ENCODE measurements at places on chromosomes 7 and 10. TPM values are rescaled to one million over a fixed set of nuclear protein-coding genes. Genes with fewer than 3 reads are reported as not detected.

DNA sequence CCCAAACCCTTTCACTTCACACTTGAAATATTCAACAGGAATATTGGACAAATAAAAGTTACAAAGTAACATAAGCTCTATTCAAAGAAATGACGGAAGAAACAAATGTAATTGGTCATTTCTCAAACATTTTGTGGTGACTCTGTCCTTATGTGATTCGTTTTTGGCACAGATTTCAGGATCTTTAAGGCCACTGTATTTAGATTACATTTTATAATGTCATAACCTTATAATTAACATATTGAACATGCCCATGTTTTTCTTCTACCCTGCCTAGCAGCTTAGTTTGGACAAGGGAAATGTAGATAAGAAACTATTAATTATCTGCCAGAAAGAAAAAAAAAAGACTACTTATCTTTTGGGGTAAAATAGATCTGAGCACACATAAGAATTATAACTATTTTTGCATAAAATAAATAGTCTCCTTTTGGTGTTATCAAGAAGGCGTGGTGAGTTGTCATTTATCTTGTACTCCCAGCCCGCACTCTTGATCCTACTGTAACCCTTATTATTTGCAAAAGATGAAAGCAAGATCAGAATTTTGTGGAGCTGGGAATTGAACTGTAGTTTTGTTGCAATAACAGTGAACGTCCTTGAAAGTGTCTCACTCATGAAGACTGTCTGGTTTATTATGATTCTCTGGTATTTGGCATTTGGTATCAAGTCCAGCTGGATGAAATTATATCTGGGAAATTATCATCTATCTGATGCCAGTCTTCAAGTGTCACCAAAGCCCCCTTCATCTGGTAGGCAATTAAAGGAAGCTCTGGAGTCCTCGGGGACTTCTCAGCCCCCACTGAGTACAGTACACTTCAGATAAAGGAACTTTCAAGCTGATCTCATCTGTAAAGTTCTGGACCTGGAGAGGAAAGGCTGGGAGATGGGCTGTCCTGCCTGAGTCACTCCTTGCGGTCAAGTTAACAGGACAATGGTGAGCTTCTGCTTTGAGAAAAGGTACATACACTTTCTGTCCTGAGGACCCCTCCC lies 175.7 kb upstream of the INHBA start:
- H3K27me3 ChIP-seq, result no peaks in the 10 kb centered on the region
- H3K4me1 ChIP-seq, result no peaks in the 10 kb centered on the region
- no peak for DNase-seq
- H3K36me3 ChIP-seq, result no peaks in the 10 kb centered on the region
- no peak overlapping the region for H3K27ac ChIP-seq

DNA sequence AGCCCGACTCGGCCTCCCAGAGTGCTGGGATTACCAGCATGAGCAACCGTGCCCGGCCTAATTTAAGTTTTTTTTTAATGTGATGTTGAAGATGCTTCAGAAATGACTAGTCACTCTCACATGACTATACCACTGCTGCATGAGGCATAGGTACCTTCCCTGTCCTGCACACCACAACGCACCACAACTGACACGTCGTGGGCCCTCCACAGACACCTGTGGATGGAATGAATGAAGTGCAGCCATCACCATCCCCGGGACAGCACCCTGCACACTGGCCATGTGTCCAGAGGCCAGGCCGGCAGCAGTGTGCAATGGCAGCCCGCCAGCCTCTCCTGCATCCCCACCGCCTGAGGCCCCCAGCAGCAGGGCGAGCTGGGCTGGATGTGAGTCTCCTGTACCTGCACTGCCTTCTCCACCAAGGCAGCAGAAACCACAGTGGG lies 55.1 kb downstream of the VOPP1 start:
- peaks cover 10% of the 10 kb centered on the region for H3K36me3 ChIP-seq
- H3K27ac ChIP-seq, result no peak overlapping the region
- DNase-seq, result no peak
- H3K27me3 ChIP-seq, result no peaks in the 10 kb centered on the region
- H3K4me1 ChIP-seq, result no peaks in the 10 kb centered on the region

GRCh38 chr7:50436133-50436806 lies 13.9 kb downstream of the FIGNL1 start:
- H3K4me1 ChIP-seq, result no peaks in the 10 kb centered on the region
- H3K36me3 ChIP-seq, result no peaks in the 10 kb centered on the region
- H3K27ac ChIP-seq, result no peak overlapping the region
- DNase-seq, result no peak
- H3K27me3 ChIP-seq, result no peaks in the 10 kb centered on the region

- no peak overlapping the region for H3K4me3 ChIP-seq
- H3K4me1 ChIP-seq, result peaks cover 7% of the 10 kb centered on the region
- no peak for DNase-seq
- no peaks in the 10 kb centered on the region for H3K27me3 ChIP-seq
- H3K36me3 ChIP-seq, result no peaks in the 10 kb centered on the region
Measured at GRCh38 chr10:76557366-76557765, 1080.2 kb downstream of the KCNMA1 start.

GRCh38 chr7:131787101-131787500 lies 230.7 kb upstream of the PODXL start:
- no peaks in the 10 kb centered on the region for H3K36me3 ChIP-seq
- H3K4me3 ChIP-seq, result no peak overlapping the region
- DNase-seq, result no peak
- H3K27me3 ChIP-seq, result no peaks in the 10 kb centered on the region
- H3K27ac ChIP-seq, result no peak overlapping the region

GRCh38 chr10:78856421-78856820 lies 212.3 kb upstream of the ZMIZ1 start:
- H3K36me3 ChIP-seq, result no peaks in the 10 kb centered on the region
- peaks cover 3% of the 10 kb centered on the region for H3K4me1 ChIP-seq
- DNase-seq, result peak; percentile 84
- H3K27ac ChIP-seq, result peak overlapping the region; percentile 24
- no peaks in the 10 kb centered on the region for H3K27me3 ChIP-seq

DNA sequence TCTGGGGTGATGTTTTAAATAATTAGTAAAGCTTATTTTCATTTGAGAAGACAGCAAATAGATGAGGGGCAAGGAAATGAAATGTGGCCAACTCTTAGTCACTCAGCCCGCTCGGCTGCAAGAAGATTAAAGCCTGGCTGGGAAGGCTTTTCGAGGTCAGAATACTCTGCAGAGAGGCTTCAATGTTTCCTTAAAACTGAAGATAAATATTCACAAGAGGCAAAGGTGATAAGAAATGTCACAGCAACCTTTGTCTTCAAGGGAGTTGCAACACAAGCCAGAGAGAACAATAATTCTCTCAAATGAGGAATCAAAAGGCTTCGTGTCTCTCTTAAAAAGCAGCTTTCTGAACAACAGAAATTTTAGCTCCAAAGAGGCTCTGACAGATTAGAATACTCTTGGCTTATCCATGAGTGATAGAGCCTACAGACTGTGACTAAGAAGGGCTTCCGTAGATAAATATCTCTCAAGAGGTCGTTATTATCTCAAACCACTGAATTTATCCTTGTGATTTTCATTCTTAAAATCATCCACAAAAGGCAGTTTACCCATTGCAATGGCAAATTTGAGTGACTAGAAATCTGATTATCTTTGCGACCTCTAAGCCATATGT lies 92.5 kb downstream of the KLF6 start:
- no peak for DNase-seq
- H3K27ac ChIP-seq, result no peak overlapping the region
- no peak overlapping the region for H3K4me3 ChIP-seq

- H3K36me3 ChIP-seq, result no peaks in the 10 kb centered on the region
- peak overlapping the region; percentile 11 for H3K27ac ChIP-seq
- H3K4me3 ChIP-seq, result no peak overlapping the region
- peaks cover 13% of the 10 kb centered on the region for H3K4me1 ChIP-seq
Measured at GRCh38 chr10:72612203-72612826, 13.6 kb downstream of the MICU1 start.

- no peak overlapping the region for H3K4me3 ChIP-seq
- no peaks in the 10 kb centered on the region for H3K4me1 ChIP-seq
- no peaks in the 10 kb centered on the region for H3K36me3 ChIP-seq
- H3K27ac ChIP-seq, result no peak overlapping the region
- no peaks in the 10 kb centered on the region for H3K27me3 ChIP-seq
Measured at GRCh38 chr7:34747867-34748727, 90.1 kb downstream of the NPSR1 start.

- no peak overlapping the region for H3K4me3 ChIP-seq
- peaks cover 13% of the 10 kb centered on the region for H3K4me1 ChIP-seq
- no peaks in the 10 kb centered on the region for H3K36me3 ChIP-seq
- H3K27me3 ChIP-seq, result no peaks in the 10 kb centered on the region
- no peak for DNase-seq
Measured at GRCh38 chr10:114259824-114260223, 20.8 kb downstream of the VWA2 start.

- DNase-seq, result no peak
- H3K27me3 ChIP-seq, result no peaks in the 10 kb centered on the region
- H3K27ac ChIP-seq, result no peak overlapping the region
- no peaks in the 10 kb centered on the region for H3K4me1 ChIP-seq
- no peaks in the 10 kb centered on the region for H3K36me3 ChIP-seq
Measured at GRCh38 chr7:158229945-158230344, 357.7 kb downstream of the PTPRN2 start.

GRCh38 chr7:2488681-2489080 lies 12.5 kb upstream of the GRIFIN start:
- peaks cover 3% of the 10 kb centered on the region for H3K4me1 ChIP-seq
- no peaks in the 10 kb centered on the region for H3K27me3 ChIP-seq
- no peaks in the 10 kb centered on the region for H3K36me3 ChIP-seq

DNA sequence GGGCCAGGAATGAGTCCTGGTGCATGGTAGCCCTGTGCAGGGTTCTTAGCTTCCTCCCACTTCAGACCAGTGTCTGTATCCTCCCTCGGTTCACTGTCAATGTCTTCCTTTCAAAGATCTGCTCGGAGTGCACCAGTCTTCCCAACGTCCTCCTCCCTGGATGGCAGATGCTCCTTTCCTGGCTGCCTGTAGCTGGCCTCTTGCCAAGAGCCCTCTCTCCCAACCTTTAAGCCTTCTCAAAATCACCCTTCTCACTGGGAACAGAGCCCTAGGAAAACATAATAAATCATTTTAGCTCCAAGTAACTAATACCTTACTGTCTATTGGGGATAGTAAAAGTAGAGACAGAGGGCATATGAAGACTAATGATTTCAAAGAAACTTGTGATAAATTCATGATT lies 490.6 kb downstream of the CCSER2 start:
- H3K4me3 ChIP-seq, result no peak overlapping the region
- H3K4me1 ChIP-seq, result no peaks in the 10 kb centered on the region
- H3K36me3 ChIP-seq, result no peaks in the 10 kb centered on the region
- no peak overlapping the region for H3K27ac ChIP-seq
- H3K27me3 ChIP-seq, result no peaks in the 10 kb centered on the region

DNA sequence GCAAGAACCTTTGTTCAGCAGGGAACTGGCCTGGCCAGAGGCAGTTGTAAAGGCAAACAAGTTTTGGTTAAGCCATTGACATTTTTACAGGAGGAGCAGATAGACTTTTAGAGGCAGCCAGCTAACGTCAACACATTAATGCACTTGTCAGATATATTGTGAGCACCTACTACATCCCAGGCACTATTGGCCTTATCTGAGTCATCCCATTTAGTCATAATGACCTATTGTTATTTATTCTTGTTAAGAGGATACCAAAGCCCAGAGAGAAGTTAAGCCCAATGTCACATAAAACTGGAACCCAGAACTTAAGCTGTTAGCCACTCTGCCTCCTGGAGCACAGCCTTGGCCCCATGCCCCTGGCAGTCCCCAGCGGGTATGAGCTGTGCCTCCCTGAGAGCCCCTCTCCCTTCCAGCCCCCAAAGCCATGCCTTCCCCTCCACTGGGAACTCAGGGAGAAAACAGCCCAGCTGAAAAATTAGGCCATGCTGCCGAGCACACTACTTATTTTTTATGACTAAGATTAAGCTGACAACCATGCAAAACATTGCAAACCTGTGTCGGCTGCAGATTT lies 32.7 kb upstream of the TRIM8 start:
- no peaks in the 10 kb centered on the region for H3K27me3 ChIP-seq
- no peak for DNase-seq
- H3K4me1 ChIP-seq, result no peaks in the 10 kb centered on the region
- H3K4me3 ChIP-seq, result no peak overlapping the region
- H3K27ac ChIP-seq, result no peak overlapping the region

- H3K4me3 ChIP-seq, result no peak overlapping the region
- no peaks in the 10 kb centered on the region for H3K36me3 ChIP-seq
- no peak overlapping the region for H3K27ac ChIP-seq
- H3K27me3 ChIP-seq, result no peaks in the 10 kb centered on the region
- no peaks in the 10 kb centered on the region for H3K4me1 ChIP-seq
- peak; percentile 59 for DNase-seq
Measured at GRCh38 chr10:69814251-69814650, 12.5 kb downstream of the COL13A1 start.

GRCh38 chr7:82694022-82694421 lies 250.4 kb upstream of the CACNA2D1 start:
- H3K27me3 ChIP-seq, result no peaks in the 10 kb centered on the region
- no peak overlapping the region for H3K4me3 ChIP-seq
- DNase-seq, result no peak
- no peaks in the 10 kb centered on the region for H3K4me1 ChIP-seq

GRCh38 chr10:77512219-77512578 lies 125.4 kb downstream of the KCNMA1 start:
- no peaks in the 10 kb centered on the region for H3K27me3 ChIP-seq

DNA sequence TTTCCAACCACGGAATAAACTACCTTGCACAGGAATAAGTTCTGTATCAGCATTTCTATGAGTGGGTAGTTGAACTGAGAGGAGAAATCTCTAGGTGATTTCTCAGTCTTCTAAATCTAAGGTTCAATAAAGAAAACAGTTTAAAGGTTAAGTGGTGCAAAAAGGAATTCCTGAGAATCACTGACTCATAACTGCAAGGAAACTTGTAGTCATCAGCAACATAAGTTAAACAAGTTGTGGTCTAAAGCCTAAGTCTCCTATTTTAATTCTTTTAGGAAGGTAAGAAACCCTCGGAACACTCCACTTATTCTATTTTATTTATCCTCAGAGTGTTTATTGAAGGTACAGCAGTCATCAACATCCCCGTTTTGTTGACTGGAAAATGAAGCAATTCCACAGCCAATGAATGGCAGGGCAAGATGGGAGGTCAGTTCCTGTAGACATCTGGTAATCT lies 92.4 kb upstream of the PIK3CG start:
- DNase-seq, result no peak
- peaks cover 10% of the 10 kb centered on the region for H3K4me1 ChIP-seq
- H3K27ac ChIP-seq, result peak overlapping the region; percentile 91
- no peaks in the 10 kb centered on the region for H3K27me3 ChIP-seq
- no peaks in the 10 kb centered on the region for H3K36me3 ChIP-seq

DNA sequence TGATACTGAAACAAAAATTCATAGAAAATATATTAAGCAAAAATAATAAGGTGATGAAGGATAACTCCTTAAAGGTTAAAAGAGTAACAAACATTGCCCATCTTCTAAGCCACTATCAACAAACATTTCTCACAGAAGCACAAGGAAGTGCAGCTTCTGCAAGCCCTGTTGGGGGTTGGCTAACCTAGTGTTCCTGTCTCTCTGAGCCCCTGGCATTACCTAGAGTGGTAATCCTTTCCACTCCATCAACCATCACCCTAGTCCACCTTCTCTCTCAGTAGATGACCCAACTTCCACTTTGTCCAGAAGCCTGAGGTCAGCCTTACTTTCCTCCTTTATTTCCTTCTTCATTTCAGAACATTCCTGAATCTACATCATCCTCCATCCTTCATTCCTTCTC lies 59.7 kb downstream of the HIPK2 start:
- no peaks in the 10 kb centered on the region for H3K27me3 ChIP-seq
- H3K4me3 ChIP-seq, result no peak overlapping the region
- H3K4me1 ChIP-seq, result peaks cover 19% of the 10 kb centered on the region
- peaks cover 16% of the 10 kb centered on the region for H3K36me3 ChIP-seq
- DNase-seq, result no peak

The GPC2 gene
- total RNA-seq, result not detected

The C10orf53 gene
- not detected for total RNA-seq

The SORBS1 gene
- 22.2 TPM for total RNA-seq

The BMS1 gene
- total RNA-seq, result 13.9 TPM

The LCOR gene
- total RNA-seq, result 60.9 TPM

The TRIL gene
- 9.7 TPM for total RNA-seq

The SPDYE16 gene
- 0.33 TPM for total RNA-seq

Data from thyroid gland (tissue), 4 donors.